ENCODE measurements at places on chromosomes 2 and 18.

DNA sequence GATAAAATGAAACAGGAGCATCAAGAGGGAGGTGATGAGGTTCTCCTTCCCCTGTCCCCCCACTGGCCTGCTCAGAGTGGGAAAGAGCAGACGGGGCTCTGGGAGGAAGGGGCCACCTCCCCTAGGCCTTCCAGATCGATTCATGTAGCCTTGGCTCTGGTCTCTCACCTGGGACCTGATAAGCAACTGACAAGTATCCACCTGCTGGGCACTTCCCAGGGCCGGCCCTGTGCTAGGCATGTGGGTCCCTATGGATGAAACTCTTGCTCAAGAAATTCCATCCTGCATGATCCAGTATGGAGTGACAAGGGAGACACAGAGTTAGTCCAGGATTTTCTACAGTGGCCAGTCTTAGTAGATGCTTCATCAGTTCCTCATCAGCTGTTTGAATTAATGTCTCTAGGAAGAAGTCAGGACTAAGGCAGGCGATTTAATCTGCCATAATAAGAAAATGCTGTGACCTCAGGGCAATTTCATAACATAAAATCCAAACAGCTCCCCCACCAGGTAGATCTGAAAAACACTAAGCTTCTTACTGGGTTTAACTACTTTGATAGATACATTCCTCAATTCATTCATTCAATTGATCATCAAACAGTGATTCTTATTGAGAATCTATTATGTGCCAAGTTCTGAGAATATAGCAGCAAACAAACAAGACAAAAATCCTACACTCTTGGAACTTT is 44.7 kb upstream of the ZFP36L2 start:
- no peak for DNase-seq

DNA sequence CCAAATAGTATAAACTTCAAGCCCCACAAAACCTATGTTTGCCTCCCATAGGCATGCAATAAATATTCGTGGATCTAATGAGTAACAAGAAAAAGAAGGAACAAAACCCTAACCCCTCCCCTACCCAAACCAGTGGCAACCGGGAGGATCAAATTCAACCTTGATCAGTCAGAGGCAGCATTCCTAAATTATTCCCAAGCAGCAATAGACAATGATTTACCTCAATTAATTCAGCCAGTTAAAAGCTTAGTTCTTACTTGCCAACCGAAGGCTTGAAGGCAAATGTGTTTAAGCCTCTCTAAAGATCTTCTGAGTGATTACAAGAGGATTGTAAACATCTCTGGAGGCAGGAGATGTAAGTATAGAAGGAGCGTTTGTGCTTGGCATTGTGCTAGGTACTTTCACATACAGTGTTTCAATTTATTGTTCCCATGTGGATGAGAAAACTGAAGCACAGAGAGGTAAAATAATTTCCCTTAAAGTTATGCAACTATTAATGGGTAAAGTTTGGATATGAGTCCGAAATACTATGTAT is 197.7 kb downstream of the MTX2 start:
- no peak for DNase-seq

- no peak for DNase-seq
These were observed 662.6 kb upstream of the ACVR2A start for GRCh38 chr2:147182260-147182659.

GRCh38 chr2:162210385-162210784 is 32.9 kb downstream of the FAP start:
- DNase-seq = no peak

DNA sequence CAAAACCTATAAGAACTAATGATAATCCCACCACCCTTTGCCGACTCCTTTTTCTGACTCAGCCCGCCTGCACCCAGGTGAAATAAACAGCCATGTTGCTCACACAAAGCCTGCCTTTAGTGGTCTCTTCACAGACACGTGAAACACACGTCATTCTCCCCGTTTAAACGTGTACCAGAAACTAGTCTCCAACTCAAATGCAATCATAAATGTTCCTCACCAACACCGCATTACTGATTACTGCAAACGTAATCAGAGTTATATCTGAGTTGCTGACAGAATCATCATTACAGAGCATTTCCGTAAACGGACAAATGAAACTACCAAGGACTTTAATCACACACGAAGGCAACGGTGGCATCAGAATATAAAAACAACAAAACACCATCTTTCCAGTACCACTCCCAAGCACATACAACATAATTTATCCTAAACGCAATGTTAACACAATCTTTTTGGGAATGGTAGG is 1.9 kb downstream of the CLK1 start:
- DNase-seq = peak; percentile 16

DNA sequence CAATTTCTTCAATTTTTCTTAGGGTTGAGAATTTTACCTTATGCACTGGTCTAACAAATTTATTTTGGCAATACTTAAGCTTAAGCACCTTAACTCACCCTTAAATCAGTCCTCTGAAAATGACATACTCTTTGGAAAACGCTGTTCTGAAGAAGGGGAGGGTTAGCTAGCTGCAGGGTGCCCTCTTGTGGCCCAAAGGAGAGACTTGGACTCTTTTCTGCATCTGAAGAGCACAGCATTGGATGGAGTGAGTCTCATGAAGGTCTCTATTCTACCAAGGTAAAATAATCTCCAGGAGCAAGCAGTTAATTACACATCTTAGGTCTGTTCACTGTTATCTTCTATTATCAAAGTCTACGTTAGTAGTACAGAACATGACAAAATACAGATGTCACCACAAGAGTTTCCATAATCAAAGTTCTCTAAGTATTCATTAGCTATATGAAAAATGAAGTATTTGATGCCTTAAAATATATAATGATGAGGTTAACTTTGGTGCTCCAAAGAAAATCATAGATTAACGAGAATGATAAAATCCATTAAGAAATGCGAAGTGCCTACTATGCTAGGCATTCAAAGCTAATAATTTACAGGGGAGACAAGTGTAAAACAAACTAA is 24.4 kb downstream of the PUM2 start:
- peak; percentile 76 for DNase-seq

DNA sequence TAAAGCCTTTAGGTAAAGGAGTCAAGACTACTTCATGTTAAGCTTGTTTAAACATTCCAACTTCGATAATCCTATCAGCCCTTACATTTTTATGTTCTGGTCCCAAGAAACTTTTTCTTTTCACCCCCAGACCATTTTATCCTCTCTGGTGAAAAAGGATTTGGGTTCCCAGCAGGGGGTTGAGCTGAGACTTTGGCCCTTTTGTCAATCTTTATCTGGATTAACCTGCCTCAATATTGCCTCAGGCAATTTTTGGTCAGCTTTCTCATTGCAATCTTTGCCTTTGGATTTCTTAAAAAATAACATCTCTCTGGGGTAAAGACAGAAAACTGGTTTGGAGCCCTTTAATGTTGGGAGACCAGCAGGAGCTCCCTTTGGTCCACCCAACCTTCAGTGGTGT is 33.9 kb upstream of the CSRNP3 start:
- DNase-seq = peak; percentile 16

GRCh38 chr2:101638817-101639605 is 58.5 kb upstream of the MAP4K4 start:
- no peak for DNase-seq
